Caki2 (cell line): ENCODE measurements at places on chromosomes 2 and 18.

DNA sequence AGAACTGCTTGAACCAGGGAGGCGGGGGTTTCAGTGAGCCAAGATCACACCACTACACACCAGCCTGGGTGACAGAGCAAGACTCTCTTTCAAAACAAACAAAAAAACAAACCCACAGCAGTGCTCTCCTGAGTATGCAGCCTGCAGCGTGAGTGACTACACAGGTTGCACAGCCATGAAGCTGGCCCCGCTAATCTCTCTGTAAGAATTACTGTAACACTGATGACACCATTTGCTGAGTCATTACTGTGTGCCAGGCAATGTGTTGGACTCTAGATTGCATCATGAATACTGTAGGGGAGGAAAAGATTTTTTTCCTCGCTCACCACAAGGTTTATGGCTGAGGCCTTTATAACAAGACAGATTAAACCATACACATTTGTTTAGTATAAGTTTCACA, 118.6 kb upstream of the ATP8B1 start:
- DNase-seq = no peak

DNA sequence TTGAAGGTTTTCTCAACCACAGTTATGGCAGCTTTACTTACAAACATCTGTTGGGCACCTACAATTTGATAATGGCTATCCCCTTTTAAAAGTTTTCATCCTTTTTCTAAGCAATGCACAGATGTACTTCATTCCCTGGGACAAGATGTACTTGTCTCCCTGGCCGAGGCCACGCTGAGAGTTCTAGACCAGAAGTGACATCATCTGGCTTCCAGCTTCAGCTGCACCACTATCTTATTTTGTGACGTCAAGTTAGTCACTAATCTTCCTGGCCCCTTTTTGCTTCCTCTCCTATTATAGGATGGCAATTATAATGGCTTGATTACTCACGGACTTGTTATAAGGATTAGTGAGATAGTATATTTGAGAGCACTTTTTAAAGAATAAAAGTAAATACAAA, 386.4 kb downstream of the BCL11A start:
- DNase-seq = no peak

- DNase-seq = no peak
Measured at GRCh38 chr2:39685126-39685525, 19.4 kb downstream of the TMEM178A start.

- no peak for DNase-seq
Measured at GRCh38 chr18:51029378-51029693, 677 bp upstream of the SMAD4 start.

DNA sequence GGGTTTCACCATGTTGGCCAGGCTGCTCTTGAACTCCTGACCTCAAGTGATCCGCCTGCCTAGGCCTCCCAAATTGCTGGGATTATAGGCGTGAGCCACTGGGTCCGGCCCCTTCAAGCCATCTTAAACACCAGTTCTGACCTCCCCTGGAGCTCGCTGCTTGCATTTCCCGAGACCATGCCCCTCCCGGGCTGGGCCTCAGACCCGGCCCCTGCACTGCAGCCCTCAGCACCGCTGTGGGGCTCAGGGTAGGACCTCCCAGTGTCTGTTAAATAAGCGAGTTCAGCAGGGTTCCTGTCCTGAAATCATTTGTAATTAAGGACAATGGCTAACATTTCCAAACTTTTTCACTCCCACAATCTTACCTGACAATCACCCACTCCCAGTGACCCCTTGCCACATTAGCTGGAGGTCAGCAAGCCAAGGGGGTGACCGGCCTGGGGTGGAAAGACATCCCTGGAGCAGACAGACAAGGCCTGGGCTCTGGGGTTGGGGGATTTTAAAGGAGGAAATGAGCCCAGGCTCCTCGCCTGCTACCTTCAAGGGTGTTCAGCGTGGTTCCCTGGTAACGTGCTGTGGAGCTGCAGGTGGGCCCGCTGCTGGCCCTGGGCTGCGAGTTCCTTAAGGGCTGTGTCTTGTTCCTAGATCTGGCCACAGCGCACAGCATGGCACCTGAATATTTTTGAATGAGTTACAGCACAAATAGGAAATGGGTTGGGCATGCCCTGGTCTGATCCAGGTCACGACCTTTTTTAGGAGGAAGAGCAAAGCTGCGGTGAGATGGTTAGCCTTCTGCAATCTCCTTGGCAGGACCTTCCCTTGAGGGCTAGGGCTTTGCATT, 15.1 kb downstream of the CYS1 start:
- no peak for DNase-seq

- no peak for DNase-seq
Measured at GRCh38 chr18:7896805-7897518, 329.8 kb downstream of the PTPRM start.

- DNase-seq = no peak
Measured at GRCh38 chr2:9709539-9710285, 78.9 kb upstream of the YWHAQ start.

DNA sequence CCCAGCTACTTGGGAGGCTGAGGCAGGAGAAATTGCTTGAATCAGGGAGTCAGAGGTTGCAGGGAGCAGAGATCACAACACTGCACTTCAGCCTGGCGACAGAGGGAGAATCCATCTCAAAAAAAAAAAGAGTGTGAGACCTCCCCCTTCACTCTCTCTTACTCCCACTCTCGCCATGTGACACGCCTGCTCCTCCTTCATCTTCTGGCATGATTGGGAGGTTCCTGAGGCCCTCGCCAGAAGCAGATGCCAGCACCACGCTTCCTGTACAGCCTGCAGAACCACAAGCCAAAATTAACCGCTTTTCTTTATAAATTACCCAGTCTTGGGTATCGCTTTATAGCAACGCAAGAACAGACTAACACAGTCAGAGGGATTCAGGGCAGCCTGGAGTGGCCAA, 66.3 kb upstream of the CREB1 start:
- DNase-seq = no peak

DNA sequence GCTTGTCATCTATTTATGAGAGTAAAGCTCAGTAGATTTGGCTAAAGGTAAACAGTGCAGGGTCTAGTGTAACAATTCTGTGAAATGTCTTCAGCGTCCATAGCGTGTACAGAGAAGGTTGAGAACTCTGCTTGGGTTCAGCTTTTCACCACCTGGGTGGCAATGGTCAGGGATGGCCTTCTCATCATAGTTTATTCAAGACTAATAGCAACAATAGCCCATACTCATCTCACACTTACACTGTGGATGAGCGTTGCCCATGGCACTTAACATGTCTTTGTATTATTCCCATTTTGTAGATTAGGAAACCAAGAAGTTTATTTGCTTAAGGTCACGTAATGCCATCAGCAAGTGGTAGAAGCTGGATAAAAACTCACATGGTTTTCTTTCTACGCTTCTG, 106.8 kb upstream of the RND3 start:
- DNase-seq = no peak

GRCh38 chr2:231336236-231336635, 59.3 kb upstream of the B3GNT7 start:
- no peak for DNase-seq

GRCh38 chr2:20421988-20422370, 24.9 kb upstream of the RHOB start:
- DNase-seq = no peak

DNA sequence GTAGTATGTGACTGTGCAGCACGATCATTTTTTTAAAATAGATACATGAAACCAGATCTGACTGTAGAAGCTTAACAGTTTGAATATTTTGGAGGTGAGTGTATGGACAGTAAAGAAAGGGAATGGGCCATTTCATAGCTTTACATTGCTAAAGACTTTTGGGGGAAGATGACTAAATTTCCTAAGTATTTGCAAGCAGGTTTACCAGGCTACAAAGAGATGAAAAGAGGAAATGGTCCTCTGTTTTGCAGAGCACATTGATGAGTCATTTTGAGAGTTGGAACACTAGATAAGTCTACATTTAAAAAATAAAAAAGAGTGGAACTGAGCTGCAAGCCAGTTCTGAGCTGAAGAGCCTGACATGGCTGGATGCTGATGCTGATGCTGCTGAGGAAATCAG, 115.7 kb upstream of the LRATD1 start:
- no peak for DNase-seq

- no peak for DNase-seq
Measured at GRCh38 chr2:154481336-154481735, 217.2 kb upstream of the KCNJ3 start.

GRCh38 chr2:24652265-24653182, 140.7 kb downstream of the PTRHD1 start:
- no peak for DNase-seq

DNA sequence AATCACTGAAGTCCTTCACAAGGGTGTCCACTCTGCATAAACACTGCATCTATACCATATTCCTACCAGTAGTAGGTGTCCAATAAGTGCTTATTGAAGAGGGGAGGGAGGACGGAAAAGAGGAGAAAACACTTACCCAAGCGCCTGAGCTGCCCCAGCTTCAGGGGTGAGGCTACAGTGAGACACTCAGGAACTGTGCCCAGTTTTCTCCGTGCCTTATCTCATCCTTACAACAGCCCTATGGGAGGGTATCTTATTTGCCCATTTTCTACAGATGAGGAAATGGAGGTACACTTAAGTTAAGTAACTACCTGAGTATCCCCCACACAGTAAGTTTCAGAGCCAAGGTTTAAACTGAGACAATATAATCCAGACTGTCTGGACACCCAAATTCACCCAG, 41.5 kb downstream of the RNF152 start:
- DNase-seq = no peak

DNA sequence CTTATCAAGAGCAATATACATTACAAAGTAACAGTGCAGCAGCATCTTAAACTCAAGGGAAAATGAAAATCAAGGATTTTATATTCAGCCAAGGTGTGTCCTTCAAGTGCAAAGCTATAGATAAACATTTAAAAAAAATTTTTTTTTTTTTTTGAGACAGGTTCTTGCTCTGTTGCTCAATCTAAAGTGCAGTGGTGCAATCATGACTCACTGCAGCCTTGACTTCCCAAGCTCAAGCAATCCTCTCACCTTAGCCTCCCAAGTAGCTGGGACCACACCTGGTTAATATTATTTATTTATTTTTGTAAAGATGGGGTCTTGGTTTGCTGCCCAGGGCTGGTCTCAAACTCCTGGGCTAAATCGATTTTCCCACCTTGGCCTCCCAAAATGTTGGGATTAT, 9.0 kb downstream of the CDKL4 start:
- DNase-seq = no peak

- DNase-seq = no peak
Measured at GRCh38 chr2:123915380-123915779, 109.7 kb upstream of the CNTNAP5 start.

- no peak for DNase-seq
Measured at GRCh38 chr18:41436772-41437171, 518.3 kb upstream of the PIK3C3 start.

- no peak for DNase-seq
Measured at GRCh38 chr18:46759890-46760289, 3.0 kb upstream of the ST8SIA5 start.

DNA sequence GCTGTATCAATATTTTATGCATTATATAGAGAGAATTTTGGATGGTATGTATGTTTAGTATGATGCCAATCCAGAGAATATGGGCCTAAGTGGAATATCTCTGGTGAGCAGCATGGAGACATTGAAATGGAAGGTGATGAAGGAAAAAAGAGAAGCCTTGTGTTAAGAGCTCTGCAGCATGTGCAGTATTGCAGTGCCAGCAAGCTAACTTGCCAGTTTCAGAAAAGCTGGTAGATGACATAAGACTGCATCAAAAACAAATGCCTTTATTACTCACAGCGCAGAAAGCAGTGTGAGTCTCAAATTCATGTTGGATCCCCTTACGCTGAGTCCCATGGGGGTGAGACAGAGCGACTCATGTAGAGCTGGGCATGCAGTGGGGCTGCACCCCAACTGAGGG, 280.2 kb downstream of the CTNNA2 start:
- no peak for DNase-seq
